ENCODE measurements at places on chromosomes 7 and 10. TPM values are rescaled to one million over a fixed set of nuclear protein-coding genes. Genes with fewer than 3 reads are reported as not detected.

Gene VWDE
- total RNA-seq = 0.90 TPM

Gene IL6
- total RNA-seq = 6.5 TPM

Gene DRGX
- not detected for total RNA-seq

- no peaks in the 10 kb centered on the region for H3K27me3 ChIP-seq
- H3K4me3 ChIP-seq = peak overlapping the region; percentile 88
- H3K4me1 ChIP-seq = peaks cover 45% of the 10 kb centered on the region
Measured at GRCh38 chr7:98282703-98283102, 1.2 kb downstream of the BRI3 start.

- no peak for DNase-seq
- H3K27me3 ChIP-seq = no peaks in the 10 kb centered on the region
- H3K4me3 ChIP-seq = peak overlapping the region; percentile 100
- H3K4me1 ChIP-seq = peaks cover 27% of the 10 kb centered on the region
- H3K36me3 ChIP-seq = peaks cover 26% of the 10 kb centered on the region
Measured at GRCh38 chr7:99500637-99501009, 542 bp upstream of the ZNF394 start.

DNA sequence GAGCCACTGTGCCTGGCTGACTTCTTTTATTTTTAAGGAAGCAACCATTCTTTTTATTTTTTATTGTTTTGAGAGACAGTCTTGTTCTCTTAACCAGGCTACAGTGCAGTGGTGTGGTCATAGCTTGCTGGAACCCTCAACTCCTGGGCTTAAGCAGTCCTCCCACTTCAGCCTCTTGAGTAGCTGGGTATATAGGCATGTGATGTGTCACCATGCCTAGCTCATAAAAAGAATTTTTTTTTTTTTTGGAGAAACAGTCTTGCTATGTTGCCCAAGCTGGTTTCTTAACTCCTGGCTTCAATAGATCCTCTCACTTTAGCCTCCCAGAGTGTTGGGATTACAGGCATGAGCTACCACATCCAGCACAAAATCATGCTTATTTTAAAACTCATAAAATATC lies 5.8 kb downstream of the MCU start:
- H3K36me3 ChIP-seq = no peaks in the 10 kb centered on the region
- DNase-seq = no peak
- no peak overlapping the region for H3K4me3 ChIP-seq
- H3K27me3 ChIP-seq = no peaks in the 10 kb centered on the region
- H3K27ac ChIP-seq = no peak overlapping the region

DNA sequence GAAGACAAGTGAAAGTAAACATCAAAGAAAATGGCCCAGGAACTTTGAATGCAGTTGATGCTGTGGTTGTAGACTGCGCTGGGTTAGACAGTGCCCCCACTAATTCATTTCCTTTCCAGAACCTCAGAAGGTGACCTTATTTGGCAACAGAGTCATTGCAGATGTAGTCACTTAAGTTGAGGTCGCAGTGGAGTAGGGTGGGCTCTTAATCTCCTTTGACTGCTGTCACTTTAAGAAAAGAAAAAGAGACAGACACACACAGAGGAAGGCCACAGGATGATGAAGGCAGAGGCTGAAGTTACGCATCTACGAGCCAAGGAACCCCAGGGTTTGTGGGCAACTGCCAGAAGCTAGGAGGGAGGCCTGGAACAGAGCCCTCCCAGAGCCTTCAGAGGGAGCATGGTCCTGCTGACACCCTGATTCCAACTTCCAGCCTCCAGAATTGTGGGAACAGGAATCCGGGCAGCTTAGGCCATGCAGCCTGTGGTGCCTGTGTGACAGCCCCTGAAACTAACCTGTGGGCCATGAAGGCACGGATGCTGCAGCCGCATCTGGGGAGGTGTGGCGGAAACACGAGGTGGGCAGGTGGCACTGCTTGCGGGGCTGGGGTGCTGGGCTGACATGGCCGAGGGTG lies 107.6 kb downstream of the PRKAG2 start:
- no peaks in the 10 kb centered on the region for H3K27me3 ChIP-seq
- no peak overlapping the region for H3K27ac ChIP-seq
- no peaks in the 10 kb centered on the region for H3K4me1 ChIP-seq
- DNase-seq = peak; percentile 48

DNA sequence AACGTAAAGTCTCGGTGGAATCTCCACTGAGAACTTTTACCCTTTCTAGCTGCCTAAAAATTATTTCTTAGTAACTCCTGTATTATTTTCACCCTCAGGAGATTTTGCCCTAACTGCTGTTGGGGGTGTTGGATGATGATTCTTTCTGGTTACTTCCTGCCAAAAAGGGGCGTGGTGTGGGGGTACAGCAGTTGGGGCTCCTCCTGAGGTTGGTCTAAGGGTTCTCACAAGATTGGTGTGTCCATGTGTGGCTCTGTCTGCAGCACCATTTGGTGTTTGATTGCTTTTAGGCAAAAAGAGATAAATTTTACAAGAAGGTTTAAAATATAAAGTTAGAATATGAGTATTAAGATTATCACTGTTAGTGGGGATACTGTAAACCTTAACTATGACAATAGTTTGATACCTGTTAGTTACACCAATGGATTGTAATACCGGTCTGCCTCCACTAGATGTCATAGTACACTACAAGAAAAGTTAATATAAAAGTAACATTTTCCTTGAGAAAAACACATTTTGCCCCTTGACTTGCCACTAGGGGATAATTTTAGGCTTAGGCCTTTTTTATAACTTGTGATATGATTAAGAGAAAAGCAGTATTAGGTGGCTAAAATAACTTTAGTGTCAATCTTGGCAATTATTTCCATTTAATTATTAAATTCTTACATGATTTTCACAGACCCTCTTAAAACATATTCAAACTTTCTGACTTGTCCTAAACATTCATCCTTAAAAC lies 928.7 kb downstream of the IPMK start:
- no peak for DNase-seq
- no peaks in the 10 kb centered on the region for H3K4me1 ChIP-seq
- H3K4me3 ChIP-seq = no peak overlapping the region

- no peaks in the 10 kb centered on the region for H3K4me1 ChIP-seq
- H3K36me3 ChIP-seq = no peaks in the 10 kb centered on the region
- no peaks in the 10 kb centered on the region for H3K27me3 ChIP-seq
- no peak for DNase-seq
- H3K27ac ChIP-seq = no peak overlapping the region
- no peak overlapping the region for H3K4me3 ChIP-seq
Measured at GRCh38 chr7:98802088-98802780, 67.6 kb downstream of the TMEM130 start.

GRCh38 chr10:16847644-16848043 lies 30.4 kb upstream of the RSU1 start:
- no peak overlapping the region for H3K4me3 ChIP-seq
- H3K27me3 ChIP-seq = no peaks in the 10 kb centered on the region
- no peak for DNase-seq
- no peaks in the 10 kb centered on the region for H3K4me1 ChIP-seq
- no peak overlapping the region for H3K27ac ChIP-seq

GRCh38 chr10:131112691-131113090 lies 198.8 kb downstream of the TCERG1L start:
- H3K36me3 ChIP-seq = no peaks in the 10 kb centered on the region
- H3K27ac ChIP-seq = no peak overlapping the region
- H3K4me3 ChIP-seq = no peak overlapping the region
- DNase-seq = no peak

- no peaks in the 10 kb centered on the region for H3K27me3 ChIP-seq
- H3K4me3 ChIP-seq = no peak overlapping the region
- DNase-seq = peak; percentile 68
- H3K4me1 ChIP-seq = no peaks in the 10 kb centered on the region
- H3K27ac ChIP-seq = no peak overlapping the region
- H3K36me3 ChIP-seq = no peaks in the 10 kb centered on the region
Measured at GRCh38 chr7:66013938-66014337, 31.9 kb upstream of the GUSB start.

- no peaks in the 10 kb centered on the region for H3K4me1 ChIP-seq
- no peak overlapping the region for H3K4me3 ChIP-seq
- H3K27me3 ChIP-seq = no peaks in the 10 kb centered on the region
- H3K36me3 ChIP-seq = no peaks in the 10 kb centered on the region
- H3K27ac ChIP-seq = no peak overlapping the region
Measured at GRCh38 chr7:156582591-156583123, 57.9 kb upstream of the RNF32 start.

GRCh38 chr10:115937768-115938056 lies 335.3 kb downstream of the GFRA1 start:
- H3K4me1 ChIP-seq = no peaks in the 10 kb centered on the region
- H3K27ac ChIP-seq = no peak overlapping the region
- no peaks in the 10 kb centered on the region for H3K36me3 ChIP-seq
- DNase-seq = no peak
- no peaks in the 10 kb centered on the region for H3K27me3 ChIP-seq

DNA sequence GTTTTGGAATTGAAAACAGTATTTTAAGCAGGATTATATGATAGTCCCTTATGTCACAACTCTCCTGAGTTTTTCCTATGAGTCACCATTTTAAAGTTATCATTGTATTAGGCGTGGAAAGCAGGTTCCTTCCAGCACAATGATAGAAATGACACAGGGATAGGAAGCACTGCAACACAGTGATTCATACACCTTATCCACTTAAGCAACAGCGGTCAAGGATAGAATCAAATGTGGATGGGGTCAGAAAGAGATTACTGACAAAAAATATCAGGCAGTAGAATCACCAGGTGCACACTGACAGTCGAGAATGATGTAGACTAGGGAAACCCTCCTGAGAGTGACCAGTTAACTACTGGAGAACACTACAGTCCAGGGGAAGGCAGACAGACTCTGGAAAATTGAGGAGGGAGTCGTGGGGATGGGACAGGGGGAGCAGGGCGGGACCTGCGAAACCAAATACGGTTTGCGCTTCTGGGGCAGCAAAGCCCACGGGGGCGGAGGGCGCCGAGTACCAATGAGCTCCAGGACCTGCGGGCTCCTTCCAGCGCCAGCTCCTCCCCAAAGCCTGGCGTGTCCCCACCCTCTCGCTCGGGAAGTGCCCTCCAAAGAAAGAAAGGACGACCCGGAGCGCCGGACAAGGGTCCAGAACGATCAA lies 479 bp downstream of the PNPLA8 start:
- H3K4me1 ChIP-seq = peaks cover 19% of the 10 kb centered on the region
- peak overlapping the region; percentile 98 for H3K27ac ChIP-seq
- DNase-seq = no peak
- peak overlapping the region; percentile 68 for H3K4me3 ChIP-seq
- H3K27me3 ChIP-seq = no peaks in the 10 kb centered on the region

GRCh38 chr7:101956130-101956529 lies 138.7 kb downstream of the CUX1 start:
- no peak overlapping the region for H3K27ac ChIP-seq
- no peaks in the 10 kb centered on the region for H3K27me3 ChIP-seq
- no peak for DNase-seq
- no peak overlapping the region for H3K4me3 ChIP-seq

GRCh38 chr7:115763347-115763746 lies 267.2 kb downstream of the TFEC start:
- H3K27me3 ChIP-seq = no peaks in the 10 kb centered on the region
- no peak overlapping the region for H3K27ac ChIP-seq

DNA sequence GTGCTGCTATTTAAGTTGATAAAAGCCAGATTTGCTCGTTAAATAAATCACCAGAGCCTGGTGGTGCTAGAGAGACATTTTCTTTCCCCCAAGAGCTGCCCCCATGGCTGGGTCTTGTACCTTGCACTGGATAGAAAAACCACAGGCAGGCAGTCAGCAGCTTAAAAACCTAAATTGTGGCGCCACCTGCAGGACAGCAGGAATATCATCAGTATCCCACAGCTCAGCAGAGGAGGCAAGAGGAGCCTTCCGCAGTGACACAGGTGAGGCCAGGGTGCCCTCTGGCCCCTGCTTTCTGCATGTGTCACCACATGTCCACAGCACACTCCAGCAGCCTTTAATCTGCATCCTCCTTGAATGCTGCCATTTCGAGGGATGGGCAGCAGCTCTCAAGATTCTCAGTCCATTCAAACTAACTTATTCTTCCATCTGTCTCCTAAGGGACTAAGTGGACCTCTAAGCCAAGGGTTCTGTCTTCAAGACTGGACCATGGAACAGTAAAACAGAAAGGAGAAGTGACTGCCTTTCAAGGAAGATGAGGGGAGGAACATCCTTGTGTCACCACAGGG lies 4.5 kb upstream of the PLXNA4 start:
- no peak overlapping the region for H3K4me3 ChIP-seq
- H3K4me1 ChIP-seq = peaks cover 12% of the 10 kb centered on the region
- no peaks in the 10 kb centered on the region for H3K36me3 ChIP-seq
- DNase-seq = no peak
- H3K27ac ChIP-seq = no peak overlapping the region
- peaks cover 14% of the 10 kb centered on the region for H3K27me3 ChIP-seq

Data from upper lobe of right lung (tissue), 1 donor.